ENCODE measurements at places on chromosomes 13 and 19.

DNA sequence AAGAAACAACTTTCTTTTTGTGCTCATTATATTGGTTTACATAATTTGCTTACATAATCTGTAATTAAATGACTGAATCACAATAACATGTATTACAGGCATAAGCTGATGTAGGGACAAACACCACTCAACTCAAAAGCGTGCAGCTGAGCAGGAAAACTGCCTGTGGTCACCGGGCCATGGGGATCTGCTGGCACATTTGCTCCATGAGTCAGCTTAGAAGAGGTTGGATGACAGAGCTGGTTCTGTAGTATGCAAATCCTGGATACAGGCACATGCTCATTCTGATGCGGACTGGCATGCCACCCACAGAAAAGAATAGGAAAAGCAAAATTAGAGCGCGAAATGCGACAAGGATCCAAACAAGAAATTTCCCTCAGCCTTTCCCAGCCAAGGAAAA, 128.6 kb downstream of the USP12 start:
- no peak for DNase-seq

DNA sequence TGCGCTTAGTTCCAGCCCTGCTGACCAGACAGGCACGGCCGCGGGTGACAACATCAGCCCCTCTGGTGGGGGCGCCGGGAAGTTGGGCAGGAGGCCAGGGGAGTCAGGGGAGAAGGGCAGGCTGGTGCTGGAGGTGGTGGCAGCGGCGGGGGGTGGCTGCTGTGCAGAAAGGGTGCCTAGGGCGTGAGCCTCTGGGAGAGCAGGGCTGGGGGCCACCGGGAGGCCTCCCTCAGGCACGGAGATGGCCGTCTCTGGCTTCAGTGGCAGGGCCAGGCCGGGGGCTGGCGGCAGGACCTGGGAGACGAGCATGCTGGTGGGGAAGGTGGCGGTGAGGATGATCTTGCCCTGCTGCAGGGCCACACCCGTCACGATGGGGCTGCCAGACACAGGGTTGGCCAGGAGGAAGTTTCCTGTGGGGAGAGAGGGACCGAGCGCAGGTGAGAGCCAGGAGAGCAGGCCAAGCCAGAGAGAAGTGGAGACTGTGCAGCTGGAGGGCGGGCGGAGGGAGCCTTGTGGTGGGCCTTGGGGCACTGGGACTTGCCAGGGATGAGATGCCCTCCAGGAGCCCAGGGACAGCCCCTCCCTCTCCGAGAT, 3.3 kb downstream of the SIX5 start:
- DNase-seq: no peak

- no peak for DNase-seq
Observed at GRCh38 chr13:99777873-99778272, 193.7 kb downstream of the ZIC5 start.

GRCh38 chr19:21492947-21493906, 12.2 kb upstream of the ZNF429 start:
- DNase-seq: no peak

DNA sequence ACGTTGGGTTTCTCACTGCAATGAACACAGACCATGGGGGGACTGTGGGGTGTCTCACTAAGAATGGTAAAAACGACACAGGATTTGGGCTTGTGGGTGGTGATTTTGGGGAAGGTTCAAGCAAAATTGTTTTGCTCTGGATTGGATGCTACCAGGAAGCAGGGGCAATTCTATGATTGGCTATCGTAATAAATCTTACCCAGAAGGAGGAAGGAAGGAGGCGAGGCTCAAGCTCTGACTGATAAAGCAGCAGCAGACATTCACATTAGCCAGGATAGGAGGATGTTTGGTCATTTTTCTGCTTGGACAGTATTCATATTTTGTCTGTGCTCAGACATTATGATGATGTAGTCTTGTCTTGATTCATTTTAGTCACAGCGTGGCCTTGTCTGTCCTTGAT, 1.5 kb downstream of the ZNF576 start:
- no peak for DNase-seq

DNA sequence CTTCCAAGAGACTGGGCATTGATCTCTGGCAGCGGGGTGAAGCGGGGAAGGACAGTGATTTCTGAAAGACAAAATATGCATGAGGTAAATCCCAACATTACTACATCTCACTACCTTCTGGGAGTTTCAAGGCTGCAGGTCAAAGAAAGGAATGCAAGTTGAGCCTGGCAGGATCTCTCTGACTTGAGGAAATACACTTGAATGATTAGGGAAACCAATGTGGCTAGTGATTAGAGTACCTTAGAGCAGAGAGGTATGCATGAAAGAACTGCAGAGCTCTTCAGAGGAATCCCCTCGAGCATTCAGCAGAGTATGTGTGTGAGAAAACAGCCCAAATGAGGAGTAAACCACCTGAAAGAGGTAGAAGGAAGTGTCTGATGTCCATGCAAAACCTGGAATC, 2874.1 kb upstream of the PCDH20 start:
- DNase-seq: no peak

GRCh38 chr13:103130681-103131210, 64.5 kb upstream of the SLC10A2 start:
- no peak for DNase-seq

GRCh38 chr13:113120300-113121182, 2.1 kb upstream of the F10 start:
- DNase-seq: no peak

DNA sequence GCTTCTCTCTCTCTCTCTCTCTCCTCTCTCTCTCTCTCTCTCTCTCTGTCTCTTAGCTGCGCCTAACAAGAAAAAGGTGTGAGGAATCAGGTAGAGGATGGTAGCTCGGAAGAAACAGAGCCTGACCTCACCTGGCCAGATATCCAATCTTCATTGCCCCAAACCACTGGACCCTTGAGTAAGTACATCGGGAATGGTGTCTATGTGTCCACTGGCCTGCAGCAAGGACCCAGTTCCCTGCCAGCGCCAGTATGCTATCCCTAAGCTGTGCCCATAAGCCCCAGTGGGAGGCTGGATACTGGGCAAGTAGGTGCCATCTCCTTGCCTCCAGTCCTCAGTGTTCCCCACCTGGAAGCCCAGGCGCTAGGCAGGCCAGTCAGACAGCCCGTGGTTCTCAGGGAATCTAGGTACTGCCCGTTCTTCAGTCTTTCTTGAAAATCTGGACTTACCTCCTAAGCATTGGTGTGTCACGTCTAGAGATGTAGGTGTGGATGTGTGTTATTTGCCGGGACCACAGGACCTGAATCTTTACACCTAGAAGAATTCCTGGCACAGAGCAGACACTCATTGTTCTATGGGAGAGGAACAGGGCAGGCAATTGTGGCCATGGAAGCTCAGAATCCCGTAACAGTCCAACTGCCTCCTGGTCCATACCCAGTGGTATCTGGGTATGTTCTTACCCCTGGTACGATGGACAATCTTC, 7.3 kb downstream of the URAD start:
- no peak for DNase-seq

DNA sequence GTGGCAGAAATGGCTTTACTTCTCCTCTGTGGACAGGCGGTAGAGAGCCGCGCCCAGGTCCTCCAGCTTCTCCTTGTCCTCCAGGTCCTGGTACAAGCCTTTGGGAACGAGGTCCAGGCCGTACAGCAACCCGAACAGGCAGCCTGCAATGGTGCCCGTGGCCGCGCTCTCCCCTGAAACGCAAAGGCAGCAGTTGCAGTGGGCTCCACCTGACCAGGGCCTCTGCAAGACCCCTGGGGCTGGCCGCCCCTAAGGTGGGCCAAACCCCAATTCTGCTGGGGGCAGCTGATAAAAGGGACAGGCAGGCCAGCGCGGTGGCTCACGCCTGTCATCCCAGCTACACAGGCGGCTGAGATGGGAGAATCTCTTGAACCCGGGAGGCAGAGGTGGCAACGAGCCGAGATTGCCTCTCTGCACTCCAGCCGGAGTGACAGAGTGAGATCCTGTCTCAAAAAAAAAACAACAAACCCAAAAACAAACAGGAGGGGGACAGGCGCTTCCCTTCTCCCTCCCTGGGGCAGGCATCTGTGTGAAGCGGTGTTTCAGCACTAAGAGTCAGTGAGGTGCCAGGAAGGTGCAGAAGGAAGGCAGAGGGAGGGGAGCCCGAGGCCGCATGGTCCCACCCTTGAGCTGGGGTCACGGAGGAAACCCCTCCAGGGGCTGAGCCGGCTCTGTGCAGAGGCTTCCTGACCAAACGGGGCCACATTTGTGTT, 30.3 kb downstream of the ADPRHL1 start:
- no peak for DNase-seq

DNA sequence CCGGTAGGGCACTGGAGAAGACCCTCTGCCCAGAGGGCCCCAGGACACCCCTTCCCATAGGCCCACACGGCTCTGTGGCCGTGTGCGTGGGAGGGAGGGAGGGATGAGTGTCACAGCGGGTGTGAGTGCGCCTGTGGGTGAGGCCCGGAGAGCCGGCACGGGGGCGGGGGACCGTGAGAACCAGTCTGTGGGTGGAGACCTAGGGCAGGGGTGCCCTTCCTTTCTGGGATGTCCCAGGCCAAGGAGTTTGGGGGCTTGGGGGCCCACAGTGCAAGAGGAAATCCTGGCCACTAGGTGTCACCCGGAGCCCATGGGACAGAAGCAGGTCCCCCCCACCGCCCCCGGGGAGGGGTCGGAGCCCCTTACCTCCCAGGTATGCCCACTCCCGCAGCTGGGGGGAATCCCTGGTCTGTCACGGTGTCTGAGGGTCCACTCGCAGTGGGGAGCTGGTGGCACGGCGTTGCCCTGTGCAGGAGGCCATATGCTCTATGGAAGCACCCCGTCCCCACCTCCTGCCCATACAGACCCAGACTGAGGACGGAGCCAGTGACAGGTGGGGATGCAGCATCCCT, 16.0 kb upstream of the SLC7A10 start:
- DNase-seq: no peak

GRCh38 chr13:100753376-100753775, 78.8 kb upstream of the TMTC4 start:
- DNase-seq: no peak

DNA sequence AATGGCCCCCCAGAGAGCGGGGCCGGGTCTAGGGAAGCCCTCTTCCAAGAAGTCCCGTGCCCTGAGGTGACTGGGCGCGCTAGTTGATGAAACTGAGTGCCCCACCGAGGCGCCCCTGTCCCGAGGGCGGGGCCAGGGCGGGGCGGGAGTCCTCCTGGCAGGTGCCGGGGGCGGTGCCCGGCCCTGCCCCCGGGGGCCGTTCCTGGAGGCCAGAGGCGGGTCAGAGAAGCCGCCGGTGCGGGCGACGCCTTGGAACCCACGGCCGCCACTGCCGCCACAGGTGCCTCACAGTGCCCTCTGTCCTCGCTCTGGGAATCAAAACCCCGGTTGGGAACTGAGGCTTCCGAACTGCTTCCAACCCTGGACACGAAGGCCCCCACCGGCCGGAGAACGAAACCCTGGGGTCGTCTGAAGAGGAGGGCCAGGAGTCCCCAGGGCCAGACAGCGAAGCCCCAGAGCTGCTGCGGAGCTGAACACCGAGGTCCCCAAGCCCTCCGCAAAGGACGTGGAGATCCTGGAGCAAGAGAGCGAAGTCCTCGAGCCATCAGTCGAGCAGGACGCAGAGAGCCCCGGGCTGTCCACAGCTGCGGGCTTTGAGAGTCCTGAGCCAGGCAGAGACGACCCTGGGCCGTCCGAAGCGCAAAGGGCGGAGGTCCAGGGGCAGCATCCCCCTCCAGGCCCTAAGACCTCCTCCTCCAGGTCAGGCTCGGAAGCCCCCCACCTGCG, at the start of gene MISP3:
Gene MISP3 (plus strand): TSS at position 252 of the 726 bp plus-strand sequence. CDS start 524 bp downstream, outside the sequence.
- no peak for DNase-seq

DNA sequence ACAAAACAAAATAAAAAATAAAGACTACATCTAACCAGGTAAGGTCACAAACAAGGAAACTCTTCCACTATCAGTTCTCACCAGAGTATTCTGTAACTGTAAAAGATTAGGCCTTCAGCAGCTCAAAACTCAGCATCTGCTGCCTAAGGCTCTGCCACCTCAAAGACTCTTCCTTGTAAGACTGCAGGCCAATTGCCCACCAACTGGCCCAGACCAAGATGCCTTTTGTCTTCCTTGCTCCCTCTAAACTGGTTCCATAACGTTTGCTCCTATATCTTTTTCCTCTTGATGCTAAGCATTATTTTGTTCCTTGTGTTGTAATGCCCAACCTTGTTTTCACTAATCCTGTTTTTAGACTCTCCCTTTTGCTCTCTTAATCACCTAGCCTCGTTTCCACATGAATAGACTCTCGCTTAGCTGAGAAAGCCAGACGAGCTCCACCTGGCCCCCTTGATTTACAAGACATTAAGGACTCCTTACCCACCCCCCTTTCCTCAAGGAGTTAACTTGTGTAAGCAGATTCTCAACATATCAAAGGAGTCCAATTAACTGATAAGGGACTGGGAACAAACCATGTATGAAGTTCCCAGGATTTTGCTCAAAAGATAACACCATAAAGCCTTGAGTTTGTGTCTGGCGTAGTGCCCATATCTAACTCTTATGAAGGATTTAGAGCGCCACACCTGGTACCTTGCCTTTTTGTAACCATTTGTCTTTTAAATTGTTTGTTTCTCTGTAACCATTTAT, 1.5 kb downstream of the ZNF814 start:
- DNase-seq: no peak

- DNase-seq: no peak
Observed at GRCh38 chr13:62747629-62748028, 1332.0 kb upstream of the PCDH20 start.

- no peak for DNase-seq
Observed at GRCh38 chr13:34570698-34571353, 371.2 kb upstream of the NBEA start.

GRCh38 chr19:29564574-29565005, 38.8 kb downstream of the VSTM2B start:
- no peak for DNase-seq

DNA sequence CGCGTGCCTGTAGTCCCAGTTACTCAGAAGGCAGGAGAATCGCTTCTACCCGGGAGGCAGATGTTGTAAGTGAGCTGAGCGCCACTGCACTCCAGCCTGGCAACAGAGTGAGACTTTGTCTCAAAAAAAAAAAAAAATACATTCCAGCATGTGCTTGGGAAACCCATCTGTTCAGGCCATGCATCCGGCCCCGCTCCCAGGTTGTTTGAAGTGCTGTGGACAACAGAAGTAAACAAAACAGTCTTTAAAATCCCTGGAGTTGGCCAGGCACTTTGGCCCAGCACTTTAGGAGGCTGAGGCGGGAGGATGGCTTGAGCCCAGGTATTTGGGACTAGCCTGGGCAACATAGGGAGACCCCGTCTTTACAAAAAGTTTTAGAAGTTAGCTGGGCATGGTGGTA, 3.2 kb upstream of the PTPRS start:
- DNase-seq: no peak

DNA sequence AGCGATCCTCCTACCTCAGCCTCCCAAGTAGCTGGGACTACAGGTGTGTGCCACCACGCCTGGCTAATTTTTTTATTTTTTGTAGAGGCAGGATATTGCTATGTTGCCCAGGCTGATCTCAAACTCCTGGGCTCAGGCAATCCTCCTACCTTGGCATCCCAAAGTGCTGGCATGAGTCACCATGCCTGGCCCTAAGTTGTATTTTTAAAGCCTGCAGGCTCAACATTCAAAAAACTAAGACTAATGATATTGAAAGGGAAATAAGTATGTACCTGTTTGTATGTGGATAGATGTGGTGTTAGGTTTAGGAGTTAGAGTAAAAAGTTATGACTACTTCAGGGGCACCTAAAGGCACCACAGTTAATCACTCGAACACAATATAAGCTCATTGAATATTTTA, 5.4 kb upstream of the IPO5 start:
- no peak for DNase-seq

- DNase-seq: no peak
Observed at GRCh38 chr13:74273581-74273980, 139.4 kb upstream of the KLF12 start.

Measured in tibial nerve (tissue), 4 donors.